ENCODE measurements at places on chromosomes 3 and 15.

DNA sequence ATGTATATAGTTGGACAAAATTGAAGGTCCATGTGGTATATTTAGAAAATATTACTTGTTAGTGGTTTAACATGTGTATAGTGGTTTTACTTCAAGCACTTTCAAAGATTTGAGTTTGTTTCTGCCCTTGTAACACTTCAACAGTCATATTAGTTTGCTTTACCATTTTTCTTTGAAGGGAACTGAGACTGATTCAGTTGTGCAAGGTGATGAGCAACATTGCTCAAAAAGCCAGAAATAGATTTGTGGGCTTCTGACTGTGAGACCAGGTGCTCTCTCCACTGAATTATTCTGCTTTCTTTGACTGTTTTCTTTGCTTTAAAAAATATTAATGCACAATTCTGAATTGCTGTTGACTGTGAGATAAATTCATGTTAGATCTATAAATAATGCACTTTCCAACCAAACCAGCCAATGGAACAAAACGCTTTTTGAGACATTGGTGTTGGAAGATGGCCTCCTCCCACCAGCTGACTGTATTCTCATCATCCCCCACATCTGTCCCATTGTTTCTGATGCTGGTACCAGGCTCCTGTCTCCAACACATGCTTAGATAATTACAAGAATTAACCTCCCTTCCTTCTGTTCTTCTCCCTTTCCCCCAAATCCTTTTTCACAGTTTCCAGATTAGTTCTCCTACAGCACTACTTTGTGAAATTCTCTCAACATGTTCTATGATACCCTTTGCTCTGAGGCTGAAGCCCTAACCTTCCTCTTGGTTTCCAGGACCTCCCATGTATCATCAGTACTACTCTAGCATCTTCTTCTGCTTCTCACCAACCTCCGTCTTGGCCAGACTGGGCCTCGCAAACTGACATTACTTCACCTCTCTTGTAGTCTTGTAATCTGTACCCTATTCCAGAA, 27.9 kb downstream of the PLCL2 start:
- DNase-seq, result no peak

GRCh38 chr15:63436872-63437375, 55.3 kb upstream of the CA12 start:
- peak; percentile 51 for DNase-seq

DNA sequence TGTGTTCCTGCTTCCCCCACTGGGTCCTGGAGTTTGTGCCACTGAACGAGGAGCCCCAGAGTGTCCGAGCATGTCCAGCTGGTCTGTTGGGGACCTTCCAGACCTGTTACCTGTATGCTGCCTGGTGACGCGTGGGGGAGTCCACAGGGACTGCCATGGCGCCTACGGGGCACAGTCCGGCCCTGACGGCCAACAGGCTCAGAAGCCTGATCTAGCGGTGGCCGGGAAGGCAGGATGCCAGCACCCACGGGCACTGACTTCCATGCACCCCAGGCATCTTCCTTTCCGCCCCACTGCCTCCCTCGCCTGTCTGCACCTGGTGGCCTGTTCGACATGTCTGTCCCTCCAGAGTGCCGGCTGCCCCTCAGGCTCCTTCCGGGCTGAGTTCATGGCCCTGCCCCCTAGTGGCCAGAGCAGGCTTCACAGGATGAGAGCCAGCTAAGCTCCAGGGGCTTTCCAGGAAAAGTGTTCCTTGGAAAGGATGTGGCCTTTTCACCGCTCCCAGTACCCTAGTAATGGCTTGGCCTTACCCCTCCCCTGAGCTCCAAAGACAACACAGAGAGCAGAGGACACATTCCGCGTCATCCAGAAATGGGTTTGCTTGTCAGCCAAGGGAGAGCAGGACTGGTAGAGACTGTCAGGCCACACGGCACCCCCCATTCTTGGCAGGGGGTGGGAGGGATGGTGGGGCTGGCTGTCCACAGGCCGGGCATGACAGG, 35.7 kb downstream of the NGRN start:
- DNase-seq, result peak; percentile 30

- no peak for DNase-seq
These were observed 61.3 kb upstream of the MME start for GRCh38 chr3:155018621-155019330.

GRCh38 chr3:38823722-38824121, 7.7 kb upstream of the SCN10A start:
- DNase-seq, result no peak

DNA sequence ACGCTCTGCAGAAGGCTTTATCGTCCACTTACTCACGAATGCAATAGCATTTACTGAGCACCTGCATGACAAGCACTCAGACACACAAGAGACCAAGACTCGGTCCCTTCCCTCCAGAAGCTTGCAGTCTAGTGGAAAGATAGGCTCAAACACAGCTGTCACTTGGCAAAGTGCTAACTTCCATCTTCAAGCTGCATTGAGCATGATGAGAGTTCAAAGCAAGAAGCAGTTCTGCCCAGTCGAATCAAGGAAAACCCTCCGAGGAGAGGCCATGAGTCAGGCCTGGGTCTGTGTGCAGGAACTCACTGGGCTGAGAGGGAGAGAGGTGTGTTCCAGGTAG, 51.5 kb downstream of the C3orf20 start:
- DNase-seq, result no peak

DNA sequence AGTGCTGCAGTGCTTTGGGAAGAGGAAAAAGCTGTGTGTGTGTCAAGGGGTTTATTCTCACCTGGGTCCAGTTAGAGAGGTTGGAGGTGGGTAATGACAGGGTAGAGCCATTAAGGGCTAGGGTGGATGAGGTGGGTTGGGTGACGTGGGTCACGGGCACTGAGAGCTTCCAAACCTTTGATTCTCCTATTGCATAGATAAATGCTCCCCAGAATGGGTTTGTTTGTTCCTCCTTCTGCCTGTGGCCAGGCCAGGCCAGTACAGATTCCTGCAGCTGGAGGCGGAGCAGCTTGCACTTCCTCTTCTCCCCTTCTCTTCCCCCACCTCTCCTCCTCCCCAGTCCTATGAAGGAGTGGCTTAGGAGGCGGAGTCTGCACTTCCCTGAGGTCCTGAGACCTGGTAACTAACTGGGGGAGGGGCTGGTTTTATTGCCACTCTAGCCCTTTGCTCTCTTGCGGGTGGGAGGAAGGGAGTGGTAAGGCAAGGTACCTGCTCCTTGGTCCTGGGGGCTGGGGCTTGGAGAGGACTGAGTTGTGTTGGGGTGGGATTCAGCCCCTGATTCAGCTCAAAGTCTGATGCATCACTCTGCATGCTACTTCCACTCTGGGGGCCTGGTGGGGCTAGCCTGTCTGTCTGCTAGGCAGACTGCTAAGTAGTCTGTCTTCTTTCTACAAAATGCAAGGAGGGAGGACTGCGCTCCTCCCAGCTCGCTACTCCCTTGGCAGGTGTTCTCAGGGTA, 3.5 kb downstream of the SPINT1 start:
- DNase-seq, result no peak

- DNase-seq, result no peak
These were observed 37.7 kb upstream of the KLHL25 start for GRCh38 chr15:85832394-85832793.

GRCh38 chr15:76098685-76099084, 38.9 kb downstream of the TMEM266 start:
- DNase-seq, result no peak

- no peak for DNase-seq
These were observed 3.5 kb downstream of the SLITRK3 start for GRCh38 chr3:165192610-165193192.

GRCh38 chr15:70474471-70475406, 288.6 kb downstream of the UACA start:
- peak; percentile 36 for DNase-seq

DNA sequence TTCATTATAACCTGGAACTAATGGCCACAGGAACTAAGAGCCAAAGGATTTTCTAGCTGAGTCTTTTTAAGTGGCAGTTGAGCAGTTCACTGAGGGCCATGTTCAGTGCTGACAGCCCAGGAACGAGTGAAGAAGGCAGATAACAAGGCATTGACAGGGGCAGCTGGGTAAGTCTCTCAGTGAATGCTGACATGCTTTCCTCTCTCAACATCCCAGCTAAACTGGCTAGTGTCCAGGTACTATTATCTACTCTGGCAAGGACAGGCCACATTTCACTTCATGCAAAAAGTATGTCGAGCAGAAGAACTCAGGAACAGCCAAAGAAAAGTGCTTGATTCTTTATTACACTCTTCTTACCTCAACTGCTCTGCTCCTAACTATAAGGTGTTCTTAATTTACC, 515.9 kb downstream of the NLGN1 start:
- DNase-seq, result no peak

GRCh38 chr15:41870689-41871081, 23.2 kb downstream of the SPTBN5 start:
- no peak for DNase-seq

GRCh38 chr3:97958396-97958795, 13.8 kb downstream of the RIOX2 start:
- no peak for DNase-seq

DNA sequence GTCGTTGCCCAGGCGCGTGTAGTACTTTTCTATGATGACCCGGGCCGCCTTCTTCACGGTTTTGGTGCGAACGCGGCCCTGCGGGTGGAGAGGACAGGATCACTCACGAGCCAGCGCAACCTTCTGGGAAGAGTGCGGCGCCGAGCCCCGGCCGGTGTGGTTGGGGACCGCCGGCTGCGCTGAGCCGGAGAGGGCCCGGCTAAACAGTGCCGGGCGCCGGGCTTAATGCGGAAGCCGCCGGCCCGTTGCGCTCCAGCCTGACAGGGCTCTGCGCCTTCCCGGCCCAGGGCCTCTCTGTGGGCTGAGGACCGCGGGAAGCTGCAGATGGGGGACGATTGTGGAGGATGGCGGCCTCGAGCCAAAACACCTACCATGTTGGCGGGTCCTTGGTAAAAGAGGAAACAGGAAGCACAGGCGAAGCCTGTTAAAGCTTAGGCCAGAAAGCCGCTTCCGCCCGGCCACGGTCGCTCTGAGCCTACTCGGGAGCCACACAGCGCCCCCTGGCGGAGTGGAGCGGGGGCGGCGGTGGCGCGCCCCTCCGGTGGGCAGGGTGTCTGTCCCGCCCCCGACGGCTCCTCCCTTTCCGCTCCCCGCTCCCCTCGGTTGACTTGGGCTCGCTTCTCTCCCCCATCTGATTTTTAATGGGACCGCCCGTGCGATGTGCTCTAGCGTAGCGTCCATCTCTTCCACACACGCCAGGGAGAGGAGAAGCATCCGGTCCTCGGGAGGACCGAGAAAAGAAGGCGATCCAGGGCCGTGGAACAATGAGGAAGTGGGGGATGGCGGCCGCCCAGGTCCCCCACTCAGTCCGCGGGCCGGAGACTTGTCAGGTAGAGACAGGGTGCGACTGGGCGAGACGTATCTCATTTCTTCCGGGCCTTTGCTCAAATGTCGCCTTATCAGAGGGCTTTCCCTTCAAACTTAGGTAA, at the start of gene RPS17:
RPS17 (minus strand) TSS at position 403 of the 929 bp plus-strand sequence; CDS start at position 374, 29 bp downstream.
- peak; percentile 96 for DNase-seq

GRCh38 chr15:52668133-52668532, 11.1 kb downstream of the ATOSA start:
- DNase-seq, result no peak

GRCh38 chr15:74917676-74918075, 11.0 kb upstream of the FAM219B start:
- no peak for DNase-seq

DNA sequence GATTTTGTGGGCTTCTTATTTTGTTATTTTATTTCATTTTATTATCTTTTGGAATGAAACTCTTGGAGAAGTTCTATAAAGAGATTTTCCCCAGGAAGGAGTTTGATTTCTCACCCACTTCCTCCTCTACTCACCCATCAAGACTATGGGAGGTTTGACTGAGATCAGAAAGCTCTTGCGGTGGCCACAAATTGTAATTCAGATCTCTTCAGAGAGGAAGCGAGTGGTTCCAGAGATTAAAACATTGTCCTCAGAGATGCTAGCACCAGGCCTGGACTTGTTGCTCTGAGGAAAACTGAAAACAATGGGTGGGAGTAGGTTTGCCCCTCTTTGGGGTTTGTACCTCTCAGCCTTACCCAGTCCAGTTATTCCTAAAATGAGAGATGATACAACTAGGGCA, 8.1 kb upstream of the MUC13 start:
- DNase-seq, result no peak

DNA sequence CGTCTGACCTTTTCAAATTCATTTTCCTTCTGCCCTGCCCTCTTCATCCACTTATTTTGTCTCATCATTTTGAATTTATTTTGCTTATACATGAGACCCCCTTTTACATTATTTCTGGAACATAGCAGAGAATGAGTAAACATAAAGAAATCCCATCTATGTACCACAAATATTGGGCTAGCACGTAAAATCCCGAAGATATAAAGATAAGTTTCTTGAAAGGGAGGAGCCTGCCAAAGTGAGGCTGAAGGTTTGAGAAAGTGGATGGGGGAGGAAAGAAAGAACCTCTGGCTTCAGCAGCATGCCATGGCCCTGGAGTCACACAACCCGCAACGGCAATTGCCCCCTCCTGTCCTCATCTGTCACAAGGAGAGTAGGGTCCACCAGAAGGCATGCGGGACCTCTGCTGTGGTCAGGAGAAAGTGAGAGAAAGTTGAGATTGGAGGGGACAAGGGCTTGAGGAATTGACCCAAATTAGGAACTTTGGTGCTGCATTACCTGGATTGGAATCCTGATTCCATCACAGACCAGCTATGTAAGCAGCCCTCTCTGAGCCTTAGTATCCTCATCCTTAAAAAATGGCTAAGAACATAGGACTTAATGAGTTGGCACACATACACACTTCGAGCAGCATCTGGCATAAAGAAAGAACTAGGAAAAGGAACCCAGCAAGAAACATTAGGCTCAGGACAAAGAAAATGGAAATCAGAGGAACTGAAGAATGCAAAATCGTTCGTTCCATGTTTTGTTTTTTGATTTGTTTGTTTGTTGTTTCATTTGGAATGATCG, 53.7 kb upstream of the GYG1 start:
- no peak for DNase-seq

GRCh38 chr15:78990278-78990677, 45.4 kb upstream of the CTSH start:
- no peak for DNase-seq

- DNase-seq, result no peak
These were observed 155.5 kb downstream of the OXSM start for GRCh38 chr3:25945366-25945765.

GRCh38 chr3:71721651-71722157, 3.5 kb downstream of the EIF4E3 start:
- peak; percentile 78 for DNase-seq

DNA sequence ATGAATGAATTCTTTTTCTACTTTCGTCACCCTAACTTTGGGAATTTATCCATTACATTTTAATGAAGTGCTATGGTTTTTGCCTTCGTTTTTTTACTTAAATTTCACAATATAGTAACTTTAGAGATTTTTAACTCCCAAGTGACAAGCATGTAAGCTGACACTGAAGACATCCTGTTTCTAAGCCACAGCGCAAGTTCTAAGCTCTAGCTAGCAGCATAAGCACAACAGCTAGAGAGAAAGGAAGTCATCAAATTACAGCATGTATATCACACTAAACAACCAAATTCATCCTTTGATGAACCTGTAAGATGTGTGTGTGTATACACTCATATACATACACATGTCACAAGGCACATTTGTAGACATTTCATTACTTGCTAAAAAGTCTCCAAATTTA, 119.3 kb downstream of the P3H2 start:
- DNase-seq, result no peak
